T-helper 2 cell (primary cell): ENCODE measurements at places on chromosomes 2 and 18.

- DNase-seq = no peak
Measured at GRCh38 chr2:209534228-209534627, 110.4 kb downstream of the MAP2 start.

DNA sequence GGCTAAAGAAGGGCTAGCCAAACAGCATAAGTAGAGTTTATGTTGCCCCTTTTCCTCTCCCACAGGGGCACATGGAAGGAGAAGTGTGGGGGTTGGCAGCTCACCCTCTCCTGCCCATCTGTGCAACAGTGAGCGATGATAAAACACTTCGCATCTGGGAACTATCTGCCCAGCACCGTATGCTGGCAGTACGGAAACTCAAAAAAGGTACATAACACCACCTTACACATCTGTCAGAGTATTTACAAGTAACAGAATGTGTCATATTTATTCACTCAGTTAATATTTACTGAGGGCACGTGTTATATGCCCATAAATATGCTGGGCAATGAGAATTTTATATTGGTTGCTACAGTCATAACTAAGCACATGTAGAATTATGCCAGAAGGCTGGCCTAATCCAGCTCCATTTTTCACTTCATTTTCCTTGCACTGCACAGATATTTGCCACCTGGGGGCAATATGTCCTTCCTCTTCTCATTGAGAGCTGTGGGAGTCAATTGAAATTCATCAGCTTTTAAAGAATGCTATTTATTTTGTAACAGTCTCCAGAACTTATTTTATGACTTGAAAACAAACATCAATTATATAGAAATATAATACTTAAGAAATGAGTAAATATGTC lies 150.6 kb downstream of the RTN4 start:
- no peak for DNase-seq

DNA sequence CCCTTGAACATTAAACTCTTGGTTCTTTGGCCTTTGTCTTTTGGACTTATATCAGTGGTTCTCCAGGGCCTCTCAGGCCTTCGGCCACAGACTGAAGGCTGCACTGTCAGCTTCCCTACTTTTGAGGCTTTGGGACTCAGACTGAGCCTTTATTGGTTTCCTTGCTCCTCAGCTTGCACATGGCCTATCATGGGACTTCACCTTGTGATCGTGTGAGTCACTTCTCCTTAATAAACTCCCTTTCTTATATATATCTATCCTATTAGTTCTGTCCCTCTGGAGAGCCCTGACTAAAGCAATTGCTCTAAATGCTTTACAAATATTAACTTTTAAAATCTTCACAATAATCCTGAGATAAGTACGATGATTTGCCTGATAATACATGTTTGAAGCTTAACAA lies 353.6 kb upstream of the TRIB2 start:
- no peak for DNase-seq

DNA sequence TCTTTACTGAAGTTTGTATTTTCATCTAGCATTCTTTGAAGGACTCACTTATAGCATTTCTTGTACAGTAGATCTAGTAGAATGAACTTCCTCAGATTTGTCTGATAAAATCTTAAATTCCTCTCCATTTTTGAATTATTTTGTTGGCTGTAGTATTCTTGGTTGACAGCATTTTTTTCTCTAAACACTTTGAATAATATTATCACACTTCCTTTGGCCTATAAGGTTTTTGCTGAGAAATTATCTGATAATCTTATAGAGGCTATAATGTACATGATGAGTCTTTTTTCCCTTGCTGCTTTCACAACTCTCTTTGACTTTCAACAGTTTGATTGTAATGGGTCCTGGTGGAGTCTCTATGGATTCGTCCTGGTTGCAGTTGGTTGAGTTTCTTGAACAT lies 169.5 kb downstream of the NOL4 start:
- no peak for DNase-seq

DNA sequence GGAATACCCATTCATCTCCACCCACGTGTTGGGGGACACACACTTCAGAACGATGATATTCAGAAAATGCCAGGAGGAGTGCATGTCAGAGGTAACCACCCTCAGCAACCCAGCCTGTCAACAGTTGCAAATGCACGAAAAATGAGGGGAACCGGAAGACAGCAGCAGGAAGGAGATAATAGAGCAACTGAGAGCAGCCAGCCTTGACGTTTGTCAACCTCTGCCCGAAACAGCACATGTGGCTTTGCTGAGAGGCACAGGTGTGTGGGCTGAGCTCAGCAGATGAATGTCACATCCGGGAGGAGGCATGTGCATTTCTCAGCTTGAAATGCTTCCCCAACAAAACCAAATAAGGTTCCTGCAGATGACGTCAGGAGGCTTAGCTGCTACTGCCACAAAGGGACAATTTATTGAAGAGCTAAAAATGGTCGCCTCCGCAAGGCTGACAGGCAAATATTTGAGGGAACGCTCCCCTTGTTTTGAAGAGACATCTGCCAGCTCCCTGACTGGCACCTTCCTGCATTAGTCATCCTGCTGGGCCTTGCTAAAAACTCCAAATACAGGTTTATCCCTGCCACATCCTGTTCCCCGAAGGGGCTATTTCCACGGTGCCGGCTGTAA lies 419.0 kb downstream of the NBAS start:
- peak; percentile 98 for DNase-seq

DNA sequence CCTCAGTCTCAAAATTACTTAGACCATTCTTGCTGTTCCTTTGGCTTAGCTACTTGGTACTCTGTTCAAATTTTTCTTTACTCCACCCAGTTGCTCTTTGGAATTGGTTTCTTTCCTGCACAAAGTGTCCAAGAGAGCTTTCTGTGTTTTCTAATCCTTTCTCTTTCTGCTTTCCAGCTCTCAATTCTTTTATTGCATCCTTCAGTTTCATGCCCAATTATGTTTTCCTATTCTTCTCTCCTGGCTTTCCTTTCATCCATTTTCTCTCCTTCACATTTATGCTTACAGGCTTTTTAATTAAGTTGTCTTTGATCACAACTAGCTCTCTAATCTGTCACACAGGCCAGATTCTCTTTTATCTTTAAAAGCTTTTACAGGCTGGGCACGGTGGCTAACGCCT lies 38.2 kb downstream of the UBR3 start:
- DNase-seq = no peak

- DNase-seq = no peak
Measured at GRCh38 chr18:67241299-67241698, 275.2 kb downstream of the DSEL start.

DNA sequence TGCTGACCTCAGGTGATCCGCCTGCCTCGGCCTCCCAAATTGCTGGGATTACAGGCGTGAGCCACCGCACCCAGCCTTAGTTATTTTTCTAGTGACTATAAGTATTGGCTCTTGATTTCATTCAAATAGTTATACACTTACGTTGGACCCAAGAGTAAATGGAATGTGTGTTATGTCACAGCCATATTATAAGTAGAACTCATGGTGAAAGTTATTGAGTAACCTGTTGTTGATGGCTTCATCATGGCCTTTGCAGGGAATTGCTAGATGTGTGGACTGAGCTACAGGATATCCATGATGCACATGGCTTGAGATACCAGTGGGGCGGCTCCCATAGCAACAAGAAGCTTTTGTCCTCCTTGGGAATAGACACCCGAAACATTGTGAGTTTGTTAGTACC lies 44.7 kb downstream of the AFTPH start:
- no peak for DNase-seq

DNA sequence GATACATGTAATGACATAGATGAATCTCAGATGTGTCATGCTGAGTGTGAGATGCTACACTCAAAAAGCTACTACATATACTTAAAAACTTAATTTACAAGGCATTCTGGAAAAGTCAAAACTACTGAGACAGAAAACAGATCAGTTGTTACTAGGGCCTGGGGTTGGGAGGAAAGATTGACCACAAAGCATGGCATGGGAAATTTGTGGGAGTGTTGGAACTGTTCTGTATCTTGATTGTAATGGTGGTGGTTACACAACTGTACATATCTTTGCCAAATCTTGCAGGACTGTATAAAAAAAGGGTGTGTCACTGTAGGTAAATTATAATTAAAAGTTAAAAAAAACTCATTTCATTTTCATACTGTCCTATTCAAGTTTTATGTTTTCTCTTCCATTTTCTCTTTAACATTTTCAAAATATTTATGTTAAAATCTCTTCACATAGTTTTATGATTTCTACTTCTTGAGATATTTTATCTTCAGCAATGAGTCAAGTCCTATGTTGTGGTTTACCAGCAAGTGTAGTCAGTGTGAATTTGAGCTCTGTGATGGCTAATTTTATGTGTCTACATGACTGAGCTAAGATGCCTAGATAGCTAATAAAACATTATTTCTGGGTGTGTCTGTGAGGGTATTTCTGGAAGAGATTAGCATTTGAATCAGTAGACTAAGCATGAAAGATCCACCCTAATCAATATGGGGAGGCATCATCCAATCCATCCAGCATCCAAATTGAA lies 58.6 kb upstream of the VRK2 start:
- DNase-seq = peak; percentile 46
